PC-3 (cell line): ENCODE measurements at places on chromosomes 4 and X. TPM values are rescaled to one million over a fixed set of nuclear protein-coding genes. Genes with fewer than 3 reads are reported as not detected.

Gene APELA
- total RNA-seq = not detected in 2 replicates

Gene PHEX
- 0.62 and 1.0 TPM in 2 replicates for total RNA-seq

Gene SMIM31
- total RNA-seq = not detected in 2 replicates

Gene SLC34A2
- total RNA-seq = not detected in 2 replicates

DNA sequence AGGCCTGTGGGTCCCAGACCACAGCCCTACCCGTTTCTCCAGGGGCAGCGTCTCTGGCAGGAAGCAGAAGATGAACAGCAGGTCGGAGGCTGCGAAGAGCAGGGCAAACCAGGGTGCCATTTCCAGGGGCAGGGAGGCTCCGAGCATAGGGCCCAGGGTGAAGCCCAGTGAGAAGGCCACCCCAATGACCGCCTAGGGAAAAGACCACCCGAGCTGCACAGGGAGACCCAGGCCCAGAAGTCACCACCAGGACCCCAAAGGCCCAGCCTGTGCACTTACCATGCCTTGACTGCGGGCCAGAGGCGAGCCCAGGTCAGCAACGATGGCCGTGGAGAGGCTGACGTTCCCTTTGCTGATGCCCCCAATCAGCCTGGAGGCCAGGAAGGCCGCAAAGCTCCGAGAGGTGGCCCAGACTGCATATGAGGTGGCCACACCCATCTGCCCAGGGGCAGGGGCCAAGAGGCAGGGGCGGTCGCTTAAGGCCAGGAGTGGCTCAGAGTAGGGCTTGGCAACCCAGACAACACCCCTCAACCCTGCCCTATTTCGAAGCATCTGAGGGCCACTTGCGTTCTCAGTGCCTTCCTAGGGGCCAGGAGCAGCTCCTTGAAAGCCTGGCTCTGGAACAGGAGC lies 30.8 kb downstream of the NOP14 start:
- no peak for DNase-seq

DNA sequence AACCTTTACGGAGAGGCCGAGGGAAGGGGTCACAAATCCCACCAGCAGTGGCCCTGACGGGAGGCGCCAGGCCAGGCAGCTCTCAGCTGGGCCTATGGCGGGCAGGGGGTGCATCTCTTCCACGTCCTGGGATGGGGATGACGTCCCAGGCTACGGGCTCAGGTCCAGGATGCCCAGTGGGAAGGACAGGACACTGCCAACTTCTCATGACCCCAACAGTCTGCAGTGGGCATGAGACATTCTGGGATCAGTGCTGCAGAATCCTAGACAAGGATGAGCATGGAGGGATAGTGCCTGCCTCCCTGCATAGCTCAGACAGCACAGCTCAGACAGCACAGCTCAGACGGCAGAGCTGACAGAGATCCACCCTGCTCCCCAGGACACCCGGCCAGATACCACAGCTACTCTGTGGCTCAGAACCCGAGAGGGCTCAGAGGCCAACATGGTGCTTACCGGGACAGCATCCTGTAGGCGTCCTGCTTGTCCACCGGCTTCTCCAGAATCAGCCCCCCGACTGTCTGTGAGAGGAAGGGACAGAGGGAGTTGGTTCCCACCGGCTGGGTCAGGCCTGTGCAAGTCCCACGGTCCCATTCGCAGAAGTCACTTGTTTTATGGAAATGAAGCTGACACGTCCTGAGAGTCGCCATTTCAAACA lies 17.3 kb downstream of the ASMTL start:
- DNase-seq = no peak

GRCh38 chr4:105637408-105638176 lies 70.9 kb downstream of the INTS12 start:
- no peak for DNase-seq

GRCh38 chr4:40788331-40788730 lies 38.6 kb downstream of the NSUN7 start:
- DNase-seq = no peak

DNA sequence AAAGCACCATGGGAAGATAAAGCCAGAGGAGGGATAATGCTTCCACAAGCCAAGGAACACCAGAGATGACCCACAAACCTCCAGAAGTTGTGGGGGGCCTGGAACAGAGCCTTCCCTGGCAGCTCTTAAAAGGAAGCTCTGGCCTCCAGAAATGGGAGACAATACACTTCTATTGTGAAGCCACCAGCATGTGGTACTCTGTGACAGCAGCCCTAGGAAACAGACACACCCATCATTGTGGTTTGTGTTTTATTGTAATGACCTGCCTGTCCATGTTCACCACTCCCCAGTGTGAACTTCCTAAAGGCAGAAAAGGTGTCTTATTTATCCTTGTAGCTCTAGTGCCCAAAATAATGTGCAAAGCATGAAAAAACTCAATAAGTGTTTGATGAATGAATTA lies 264.1 kb upstream of the GATB start:
- DNase-seq = peak; percentile 15

- DNase-seq = no peak
Measured at GRCh38 chr4:112330921-112331320, 33.8 kb downstream of the ALPK1 start.

- no peak for DNase-seq
Measured at GRCh38 chr4:156956826-156957368, 14.7 kb downstream of the PDGFC start.

DNA sequence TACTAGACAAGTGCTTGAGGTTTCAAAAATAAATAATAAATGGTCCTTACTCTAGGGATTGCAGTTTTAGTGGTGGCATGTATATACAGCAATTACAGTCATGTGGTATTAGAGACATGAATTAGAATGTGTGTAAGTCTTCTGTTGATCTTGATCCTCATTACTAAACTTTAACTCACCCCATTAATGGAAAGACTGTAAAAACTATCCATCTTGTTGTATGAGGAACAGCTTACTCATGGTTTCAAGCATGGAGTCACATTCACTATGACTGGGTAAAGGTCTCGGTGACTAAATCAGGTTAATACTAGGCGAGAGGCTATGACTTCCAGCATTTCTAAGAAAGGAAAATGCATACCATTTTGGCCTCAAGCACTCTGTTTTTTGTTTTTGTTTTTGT lies 107.0 kb upstream of the HPGD start:
- DNase-seq = peak; percentile 75
